GM23248 (cell line): ENCODE measurements at places on chromosomes 11 and 22.

DNA sequence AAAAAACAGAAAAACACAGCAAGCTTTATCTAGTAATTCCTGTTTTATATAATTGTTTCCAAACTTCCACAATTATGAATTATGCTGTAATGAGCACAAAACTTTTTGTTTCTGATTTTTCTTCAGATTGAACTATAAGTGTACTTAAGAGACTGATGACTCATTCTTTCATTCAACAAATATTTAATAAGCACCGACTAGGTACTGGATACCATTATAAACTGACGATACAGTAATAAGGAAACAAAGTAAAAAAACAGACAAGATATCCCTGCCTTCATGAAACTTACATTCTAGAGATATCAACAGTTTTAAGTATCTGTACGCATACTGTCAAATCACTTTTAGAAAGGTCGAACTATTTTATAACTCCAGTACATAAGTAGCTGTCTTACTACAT lies 78.6 kb downstream of the ME3 start:
- peak; percentile 11 for DNase-seq

GRCh38 chr22:26781062-26781461 lies 123.7 kb downstream of the MIAT start:
- no peak for DNase-seq

DNA sequence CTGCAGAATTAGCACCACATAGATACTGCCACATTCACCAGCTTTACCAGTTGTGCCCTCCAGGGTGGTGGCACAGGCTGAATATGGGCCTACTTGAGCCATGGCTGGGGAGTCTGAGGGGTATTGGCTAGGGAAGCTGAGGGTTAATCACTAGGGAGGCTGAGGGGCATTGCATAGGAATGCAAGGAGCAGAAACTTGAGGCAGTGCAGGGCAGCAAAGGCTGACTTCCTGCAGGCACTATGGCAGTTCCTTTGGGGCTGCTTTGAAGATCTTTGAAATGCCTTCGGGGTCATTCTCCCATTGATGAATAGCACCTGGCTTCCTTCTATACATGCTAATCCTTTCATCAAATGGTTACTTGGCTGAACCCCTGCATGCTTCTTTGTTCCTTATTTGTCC lies 171.5 kb downstream of the RCN1 start:
- no peak for DNase-seq

GRCh38 chr22:20298110-20298802 lies 21.6 kb downstream of the DGCR6L start:
- DNase-seq: no peak

GRCh38 chr22:42270176-42270509 lies 310 bp downstream of the TCF20 start:
- DNase-seq: no peak

- peak; percentile 63 for DNase-seq
These were observed 99.2 kb downstream of the NAT10 start for GRCh38 chr11:34204396-34205279.

- peak; percentile 59 for DNase-seq
These were observed 9.0 kb downstream of the MTNR1B start for GRCh38 chr11:92978271-92979111.

GRCh38 chr11:117816151-117816741 lies 8.3 kb downstream of the FXYD2 start:
- DNase-seq: peak; percentile 48

- no peak for DNase-seq
These were observed 51.8 kb upstream of the SLC36A4 start for GRCh38 chr11:93249459-93250220.

DNA sequence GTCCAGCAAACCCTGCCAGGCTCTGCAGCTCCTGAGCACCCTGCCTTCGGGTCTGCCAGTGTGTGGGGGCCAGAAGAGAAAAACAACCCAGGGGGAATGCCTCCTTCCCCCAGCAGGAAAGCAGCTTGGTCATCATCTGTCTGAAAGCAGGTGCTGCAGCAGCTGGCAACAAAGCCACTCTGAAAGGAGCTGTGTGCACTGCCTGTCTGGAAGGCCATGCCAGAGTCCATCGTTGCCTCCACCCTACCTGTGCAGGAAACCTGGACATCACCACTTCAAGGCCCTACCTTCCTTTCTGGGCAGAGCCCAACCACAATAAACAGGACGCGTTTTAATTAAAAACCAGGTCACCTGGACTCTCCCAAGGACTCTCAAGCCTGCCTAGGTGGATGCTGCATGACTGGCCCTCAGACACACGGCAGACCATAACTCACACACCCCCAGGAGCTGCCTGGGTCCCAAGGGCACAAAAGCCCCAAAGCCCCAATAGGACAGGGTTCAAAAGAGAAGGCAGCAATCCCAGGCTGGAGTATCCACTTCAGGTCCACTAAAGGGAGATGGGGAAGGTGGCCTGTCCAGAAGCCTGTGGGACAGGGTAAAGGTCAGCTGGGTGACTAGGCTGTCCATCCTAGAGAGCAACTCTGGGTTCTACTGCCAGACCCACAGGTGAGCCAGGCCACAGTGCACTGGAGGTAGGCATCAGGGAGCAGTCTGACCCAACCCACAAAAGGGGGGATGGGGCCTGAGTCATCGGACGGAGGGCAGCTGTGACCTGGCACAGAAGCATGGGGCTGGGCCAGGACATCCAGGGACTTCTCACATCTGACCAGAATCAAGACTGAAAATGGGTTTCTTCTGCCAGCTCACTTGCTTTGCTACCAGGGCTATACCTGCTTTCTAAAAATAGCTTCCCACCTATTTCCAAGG lies 6.1 kb downstream of the GNB1L start:
- peak; percentile 57 for DNase-seq

- DNase-seq: peak; percentile 22
These were observed 17.8 kb downstream of the ZBED4 start for GRCh38 chr22:49871482-49871881.

DNA sequence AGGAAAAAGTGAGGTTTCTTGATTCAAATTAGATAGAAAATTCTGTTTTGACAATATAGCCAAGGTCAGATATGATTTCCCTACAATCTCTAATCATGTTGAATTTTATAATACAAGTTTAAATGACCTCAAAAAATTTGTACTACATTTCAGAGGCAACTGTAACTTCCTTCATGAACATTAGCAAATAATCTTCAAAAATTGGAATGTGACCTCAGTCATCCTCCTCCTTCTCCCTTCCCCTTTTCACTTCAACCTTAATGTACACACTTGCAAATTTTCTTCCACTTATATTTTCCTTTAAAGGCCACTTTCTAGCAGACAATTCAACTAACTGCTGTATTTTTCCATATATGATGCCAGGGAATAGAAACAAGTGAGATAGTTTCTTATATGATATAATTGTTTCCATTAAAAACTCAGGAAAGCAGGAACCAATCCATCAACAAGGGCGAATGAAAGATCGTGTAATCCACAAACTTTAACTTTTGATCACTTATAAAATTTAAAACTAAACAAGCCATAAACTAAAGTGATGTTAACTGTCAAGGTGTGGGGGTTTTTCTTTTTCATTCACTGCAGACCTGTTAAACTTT lies 60.3 kb downstream of the MAML2 start:
- DNase-seq: no peak

GRCh38 chr11:96105197-96105895 lies 181.4 kb upstream of the MTMR2 start:
- DNase-seq: peak; percentile 58

GRCh38 chr11:43735961-43736360 lies 55.4 kb downstream of the HSD17B12 start:
- peak; percentile 76 for DNase-seq

DNA sequence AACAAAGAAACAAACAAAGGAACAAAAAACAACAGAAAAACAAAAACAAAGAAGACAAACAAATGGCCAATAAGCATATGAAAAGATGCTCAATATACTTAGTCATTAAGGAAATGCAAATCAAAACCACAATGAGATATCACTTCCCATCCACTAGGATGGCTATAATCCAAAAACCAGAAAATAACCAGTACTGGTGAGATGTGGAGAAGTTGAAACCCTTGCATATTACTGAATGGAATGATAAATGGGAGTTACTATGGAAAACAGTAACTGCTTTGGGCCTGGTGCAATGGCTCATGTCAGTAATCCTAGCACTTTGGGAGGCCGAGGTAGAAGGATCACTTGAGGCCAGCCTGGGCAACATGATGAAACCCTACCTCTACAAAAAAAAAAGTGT lies 44.9 kb upstream of the RBFOX2 start:
- DNase-seq: peak; percentile 64

- DNase-seq: no peak
These were observed 649 bp downstream of the MS4A15 start for GRCh38 chr11:60757231-60757800.

- no peak for DNase-seq
These were observed 116.1 kb downstream of the CYP2R1 start for GRCh38 chr11:14775897-14776296.
